ENCODE measurements at places on chromosomes 7 and 10.

GRCh38 chr10:110345286-110345685 is 40.6 kb upstream of the SMNDC1 start:
- DNase-seq = no peak

DNA sequence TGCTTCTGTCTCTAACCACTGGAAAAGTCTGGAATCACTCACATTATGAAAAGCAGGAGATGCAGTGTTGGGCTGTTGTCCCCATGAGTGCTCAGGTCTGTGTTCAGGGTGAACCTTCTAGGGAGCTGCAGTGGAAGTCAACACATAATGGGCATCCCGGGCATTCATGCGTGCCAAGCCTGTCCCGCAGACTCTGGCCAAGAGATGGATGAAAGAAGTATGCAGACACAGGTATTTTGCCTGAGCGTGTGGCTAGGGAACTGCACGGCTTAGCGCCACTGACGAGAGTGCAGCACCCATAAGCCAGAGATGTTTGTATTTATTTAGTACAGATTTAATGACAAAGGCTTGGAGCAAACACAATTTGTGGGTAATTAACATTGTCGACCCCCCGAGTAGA is 84.7 kb downstream of the GPR26 start:
- DNase-seq = no peak

DNA sequence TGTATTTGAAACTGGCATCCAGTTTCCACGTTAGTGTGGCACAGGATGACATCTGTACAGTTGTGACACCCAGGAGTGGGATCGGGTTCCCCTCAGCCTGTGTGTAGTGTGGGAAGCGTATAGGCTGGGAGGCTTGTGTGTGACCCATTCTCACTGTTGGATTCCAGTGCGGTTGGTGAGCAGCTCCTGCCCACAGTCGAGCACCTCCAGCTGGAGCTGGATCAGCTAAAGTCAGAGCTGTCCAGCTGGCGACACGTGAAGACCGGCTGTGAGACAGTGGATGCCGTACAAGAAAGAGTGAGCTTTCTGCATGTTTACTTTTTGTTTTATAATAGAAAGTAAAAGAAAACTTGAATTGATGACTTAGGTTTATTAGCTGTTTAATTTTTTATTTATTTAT is 18.7 kb upstream of the GET4 start:
- no peak for DNase-seq

- DNase-seq = no peak
These were observed 10.5 kb upstream of the ANKRD61 start for GRCh38 chr7:6020371-6021286.

GRCh38 chr10:44651834-44652233 is 259.3 kb upstream of the TMEM72 start:
- no peak for DNase-seq

DNA sequence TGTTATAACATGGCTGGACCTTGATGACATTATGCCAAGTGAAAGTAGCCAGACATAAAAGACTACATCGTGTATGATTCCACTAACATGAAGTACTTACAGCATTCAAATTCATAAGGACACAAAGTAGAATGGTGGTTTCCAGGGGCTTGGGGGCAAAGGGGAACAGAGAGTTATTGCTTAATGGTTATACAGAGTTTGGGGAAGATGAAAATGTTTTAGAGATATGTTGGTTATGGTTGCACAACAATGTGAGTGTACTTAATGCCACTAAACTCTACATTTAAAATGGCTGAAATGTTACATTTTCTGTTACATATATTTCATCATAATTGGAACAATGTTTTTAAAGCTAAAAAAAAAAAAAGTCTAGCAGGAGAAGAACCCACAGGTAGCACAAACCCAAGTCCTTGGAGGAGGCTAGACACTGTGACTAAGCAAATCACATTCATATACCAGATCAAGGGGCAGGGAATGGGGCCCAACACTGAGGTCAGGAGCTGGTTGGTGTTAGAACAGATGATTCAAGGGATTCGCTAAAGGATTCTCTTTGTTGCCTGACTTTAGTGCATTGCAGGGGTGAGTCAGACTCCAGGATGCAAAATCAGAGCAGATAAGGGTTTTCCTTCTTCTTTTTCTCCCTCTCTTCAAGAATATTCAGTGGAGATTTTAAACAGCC is 25.1 kb upstream of the AOAH start:
- DNase-seq = no peak

All from activated CD8-positive, alpha-beta memory T cell treated with anti-CD3 and anti-CD28 coated beads for 1 hour (primary cell).